ENCODE measurements at places on chromosomes 16 and 17.

GRCh38 chr16:30474074-30474452 lies 1.5 kb downstream of the ITGAL start:
- DNase-seq: no peak

- DNase-seq: no peak
Observed at GRCh38 chr17:72613396-72613795, 479.1 kb downstream of the SLC39A11 start.

DNA sequence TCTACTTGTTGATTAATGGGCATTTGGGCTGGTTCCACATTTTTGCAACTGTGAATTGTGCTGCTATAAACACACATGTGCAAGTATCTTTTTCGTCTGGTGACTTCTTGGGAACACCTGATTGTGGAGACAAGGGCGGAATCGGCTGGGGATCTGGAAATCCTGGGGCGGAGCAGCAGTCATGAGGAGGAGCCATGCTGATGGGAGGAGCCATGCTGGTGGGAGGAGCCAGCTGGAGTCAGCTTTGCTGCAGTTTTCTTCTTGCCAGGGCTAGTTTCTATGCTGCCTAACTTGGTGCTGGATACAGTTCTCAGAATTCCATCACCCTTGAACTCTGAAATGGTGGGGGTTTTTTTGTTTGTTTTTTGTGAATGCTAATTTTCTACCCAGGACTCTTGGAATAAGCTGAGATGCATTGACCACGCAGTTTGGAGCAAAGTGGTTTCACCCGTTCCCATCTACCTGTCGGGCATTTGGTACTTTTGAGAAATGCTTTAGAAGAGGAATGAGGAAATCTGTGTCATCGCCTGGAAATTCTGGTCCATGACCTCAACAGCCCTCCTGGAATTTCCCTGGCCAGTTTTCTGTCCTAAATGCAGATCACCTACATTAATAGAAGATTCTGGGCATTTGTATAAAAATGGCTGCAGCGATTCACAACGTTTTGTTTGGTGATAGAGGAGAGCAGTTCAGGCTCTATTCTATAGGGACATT lies 217.4 kb upstream of the ZFHX3 start:
- DNase-seq: no peak

DNA sequence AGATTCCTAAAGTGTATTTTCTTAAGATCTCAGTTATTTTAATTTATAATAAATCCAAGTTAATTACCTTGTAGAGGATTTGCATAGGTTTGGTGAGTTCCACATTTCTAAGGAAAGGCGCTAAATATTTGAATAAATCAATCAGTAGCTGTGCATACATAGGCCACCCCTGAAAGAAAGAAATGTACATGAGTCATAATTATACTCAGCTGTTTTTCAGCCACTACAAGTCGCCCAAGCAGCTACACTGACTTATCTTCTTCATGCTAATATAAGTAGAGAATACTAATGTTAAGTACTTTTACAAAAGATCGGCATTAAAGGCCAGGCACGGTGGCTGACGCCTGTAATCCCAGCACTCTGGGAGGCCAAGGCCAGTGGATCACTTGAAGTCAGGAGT lies 14.9 kb downstream of the SETD6 start:
- no peak for DNase-seq

DNA sequence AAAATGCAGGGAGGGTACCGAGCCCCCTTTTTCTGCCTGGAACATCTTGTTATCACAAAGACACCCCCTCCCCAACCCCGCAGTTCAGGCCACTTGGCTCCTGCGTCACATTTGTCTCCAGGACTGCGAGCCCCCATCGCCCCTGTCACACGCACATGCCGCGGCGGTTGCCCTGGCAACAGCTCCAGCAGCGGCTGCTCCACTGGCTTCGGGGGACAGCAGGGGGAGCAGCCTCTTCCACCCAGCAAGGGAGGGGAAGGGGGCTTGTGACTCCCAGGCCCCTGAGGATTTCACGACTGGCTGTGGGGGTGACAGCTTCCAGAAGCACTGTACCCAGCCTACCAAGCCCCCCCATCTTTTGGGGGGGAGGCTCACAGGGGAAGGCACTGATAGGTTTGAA lies 2.6 kb downstream of the BAIAP3 start:
- no peak for DNase-seq

GRCh38 chr17:7347630-7348477 lies 4.1 kb upstream of the KCTD11 start:
- no peak for DNase-seq

DNA sequence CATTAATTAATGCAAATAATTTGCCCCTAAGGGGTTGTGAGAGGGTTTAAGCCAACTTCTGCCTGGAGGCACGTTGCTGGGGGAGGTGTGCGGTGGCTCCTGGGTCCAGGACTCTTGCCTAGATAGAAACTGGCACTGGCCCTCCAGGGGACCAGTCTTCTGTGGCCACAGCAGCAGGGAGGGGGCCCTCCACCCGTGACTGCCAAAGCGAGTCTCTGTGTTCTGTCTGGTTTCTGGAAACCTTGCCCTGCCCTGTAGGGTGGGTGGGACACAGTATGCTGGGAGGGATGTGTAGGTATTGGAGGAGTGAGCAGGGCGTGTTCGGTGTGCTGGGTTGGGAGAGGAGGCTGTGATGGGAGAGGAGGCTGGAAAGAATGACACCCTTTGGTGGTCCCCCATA lies 78.8 kb downstream of the TBC1D16 start:
- DNase-seq: no peak

- DNase-seq: no peak
Observed at GRCh38 chr17:49670002-49670401, 7.9 kb downstream of the SPOP start.

DNA sequence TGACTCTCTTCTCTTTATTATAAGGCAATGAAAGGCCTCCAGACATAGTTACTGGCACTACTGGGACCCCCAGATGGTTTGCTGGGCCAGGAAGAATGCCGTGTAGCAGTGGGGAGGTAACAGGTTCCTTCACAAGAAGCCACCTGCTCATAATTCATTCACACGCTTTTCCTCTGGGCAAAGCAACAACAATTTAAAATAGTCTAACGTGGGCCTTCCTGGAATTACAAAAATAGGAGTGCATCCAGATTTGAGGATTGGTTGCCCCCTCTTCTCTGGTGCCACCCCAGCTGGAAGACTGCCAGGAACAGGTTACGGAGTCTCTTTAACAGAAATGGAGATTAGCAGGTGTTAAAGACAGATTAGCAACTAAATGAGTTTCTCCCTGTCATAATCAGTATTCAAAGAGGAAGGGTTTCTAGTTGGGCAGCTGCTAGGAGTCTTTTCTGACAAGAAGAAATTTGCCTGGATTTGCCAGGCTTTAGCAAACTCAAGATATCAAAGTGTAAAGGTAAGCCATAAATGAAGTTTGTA lies 409.6 kb downstream of the NPIPA8 start:
- DNase-seq: no peak

- no peak for DNase-seq
Observed at GRCh38 chr16:11639925-11640899, 28.0 kb upstream of the SNN start.

- no peak for DNase-seq
Observed at GRCh38 chr17:8701754-8702153, 42.9 kb downstream of the CCDC42 start.

DNA sequence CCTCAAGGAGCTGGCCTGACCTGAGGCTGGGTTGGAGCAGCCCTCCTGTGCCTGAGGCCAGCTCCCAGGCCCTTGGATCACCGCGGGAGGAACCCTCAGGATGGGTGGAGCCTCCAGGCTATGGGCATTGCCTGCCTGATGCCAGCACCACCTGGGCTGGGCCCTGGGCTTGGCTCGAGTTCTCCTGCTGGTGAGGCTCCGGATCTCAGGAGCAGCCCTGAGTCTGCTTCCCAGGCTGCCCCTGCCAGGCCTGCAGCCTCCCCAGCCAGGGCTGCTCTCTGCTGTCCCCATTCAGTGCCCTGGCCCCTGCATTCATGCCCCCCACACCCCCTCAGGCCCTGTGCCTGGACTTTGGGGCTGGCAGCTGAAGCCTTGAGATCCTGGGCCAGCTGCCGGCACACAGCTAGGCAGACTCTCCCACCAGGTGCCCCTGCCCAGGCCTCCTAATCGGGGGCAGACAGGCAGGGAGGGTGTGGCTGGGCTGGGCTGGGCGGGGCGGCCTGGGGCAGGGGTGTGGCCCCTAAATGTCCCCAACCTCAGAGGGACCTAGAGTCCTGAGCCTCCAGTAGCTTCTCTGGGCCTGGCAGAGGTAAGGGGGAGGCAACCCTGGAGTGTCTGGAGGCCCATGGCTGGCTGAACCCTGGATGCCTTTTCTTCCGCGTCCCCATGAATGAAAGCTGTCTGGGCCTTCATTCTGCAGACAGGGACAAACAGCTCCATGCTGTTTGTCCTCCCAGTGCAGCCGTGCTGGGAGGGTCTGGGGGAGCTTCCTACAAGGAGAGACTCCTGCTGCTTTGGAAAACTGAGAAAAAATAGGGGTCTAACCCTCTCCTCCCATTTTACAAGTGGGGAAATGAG lies 1.1 kb upstream of the PIGQ start:
- DNase-seq: no peak

DNA sequence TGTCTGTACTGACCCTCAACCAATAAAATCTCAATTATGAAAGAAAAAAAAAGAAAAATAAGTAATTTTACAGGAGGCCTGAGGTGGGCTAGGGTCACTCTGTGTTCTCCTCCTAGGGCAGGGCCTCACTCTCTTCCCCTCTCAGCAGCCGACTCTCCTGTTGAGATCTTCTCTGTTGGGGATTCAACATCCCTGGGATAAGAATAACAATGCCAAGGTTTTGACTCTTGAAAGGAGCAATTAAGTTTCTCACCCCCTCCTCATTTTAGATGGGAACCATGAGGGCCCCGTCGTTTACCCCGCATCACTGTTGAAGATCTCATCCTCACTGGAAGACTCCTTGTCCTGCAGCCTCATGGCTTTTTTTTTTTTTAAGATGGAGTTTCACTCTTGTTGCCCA lies 21.5 kb upstream of the BRCA1 start:
- DNase-seq: no peak

Data from stimulated activated CD8-positive, alpha-beta memory T cell treated with anti-CD3 and anti-CD28 coated beads, Interleukin-12 subunit alpha, Interleukin-12 subunit beta, amount 100 ng/mL, for 4 hours (primary cell).